Caki2 (cell line): ENCODE measurements at places on chromosomes 1 and 21.

DNA sequence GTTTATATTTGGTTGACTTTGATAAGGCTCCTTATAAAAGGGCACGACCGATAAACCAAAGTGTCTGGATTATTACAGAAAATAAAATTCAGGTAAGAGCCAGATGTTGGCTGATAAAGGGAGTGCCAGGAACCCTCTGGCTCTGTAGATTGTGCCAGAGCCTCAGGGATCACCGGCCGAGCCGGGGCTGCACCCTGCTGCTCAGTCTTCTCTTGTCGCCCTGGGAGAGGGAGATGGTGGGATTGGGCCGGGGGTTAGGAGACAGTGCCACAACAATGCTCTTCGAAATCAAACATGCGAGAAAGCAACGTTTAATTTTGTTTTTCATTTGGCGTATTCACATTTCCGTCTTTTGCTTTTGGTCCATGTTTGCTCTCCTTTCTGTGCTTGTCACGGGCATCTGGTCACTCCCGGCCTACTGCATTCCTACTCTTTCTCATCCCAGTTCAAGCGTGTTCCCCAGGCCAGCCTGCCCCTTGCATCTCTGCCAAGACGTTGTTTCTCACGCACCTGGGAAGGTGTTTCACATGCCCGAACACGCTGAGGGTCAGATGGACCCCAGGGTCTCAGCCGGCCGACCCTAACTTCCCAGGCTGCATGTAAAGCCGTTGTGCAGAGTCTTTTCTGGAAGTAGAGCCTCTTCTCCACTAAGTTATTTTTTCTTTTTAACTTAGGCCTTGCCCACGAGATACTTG, 18.8 kb upstream of the C2CD2 start:
- DNase-seq = no peak

DNA sequence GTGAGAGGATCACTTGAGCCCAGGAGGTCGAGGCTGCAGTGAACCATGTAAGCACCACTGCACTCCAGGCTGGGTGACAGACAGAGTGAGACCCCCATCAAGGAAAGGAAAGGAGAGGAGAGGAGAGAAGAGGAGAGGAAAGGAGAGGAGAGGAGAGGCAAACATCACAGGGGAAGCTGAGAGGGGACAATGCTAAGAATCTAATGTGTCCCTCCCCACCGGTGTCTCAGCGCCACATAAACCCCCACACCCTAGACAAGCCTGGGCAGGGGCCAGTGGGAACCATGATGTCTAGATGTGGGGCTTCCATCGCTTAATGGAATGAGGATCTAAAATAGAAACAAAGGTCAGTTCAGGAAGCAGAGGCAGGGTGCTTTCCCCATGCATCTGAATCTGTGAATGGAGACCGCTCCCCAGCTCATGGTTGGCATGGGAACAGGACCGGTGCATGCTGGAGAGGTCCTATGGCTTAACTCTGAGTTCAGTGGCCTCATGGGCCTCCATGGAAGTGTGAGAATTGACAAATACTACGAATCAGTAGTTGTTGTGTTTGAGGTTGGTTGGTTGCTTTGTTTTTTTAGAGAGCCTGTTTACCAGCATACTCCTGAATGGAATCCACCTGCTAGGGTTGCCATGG, 16.3 kb upstream of the LAPTM5 start:
- DNase-seq = no peak

GRCh38 chr1:98002288-98002687, 81.5 kb upstream of the DPYD start:
- DNase-seq = no peak

DNA sequence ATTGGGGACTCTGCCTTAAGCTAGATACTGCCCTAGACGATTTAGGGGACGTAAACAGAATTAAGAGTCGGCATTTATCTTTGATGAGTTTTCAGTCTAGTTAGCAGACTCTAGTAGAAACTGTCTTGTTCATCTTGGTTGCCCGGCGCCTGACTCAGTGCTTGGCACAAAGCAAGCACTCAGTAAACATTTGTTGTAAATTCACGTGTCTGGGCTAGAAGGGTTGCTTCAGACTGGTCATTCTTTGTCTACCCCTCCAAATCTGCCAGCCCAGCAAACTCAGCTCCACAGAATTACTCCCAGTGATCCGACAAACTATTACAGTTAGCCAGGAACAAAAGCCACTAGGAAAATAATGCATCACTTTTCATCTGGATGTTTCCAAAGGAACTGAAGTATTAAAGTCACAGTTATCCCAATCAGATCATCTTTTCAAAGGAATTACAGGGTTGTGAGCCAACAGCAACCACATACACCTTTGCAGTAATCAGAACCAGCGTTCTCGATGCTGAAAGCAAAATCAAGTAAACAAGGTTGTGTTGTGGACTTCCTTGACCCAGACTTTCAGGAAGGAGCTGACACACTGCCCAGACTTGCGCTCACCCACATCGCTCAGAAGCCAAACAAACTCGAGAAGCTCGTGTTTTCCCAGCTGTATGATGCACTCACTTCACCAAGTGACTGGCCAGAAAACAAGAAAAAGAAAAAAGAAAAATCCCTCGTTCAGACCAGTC, 66.5 kb upstream of the GADD45A start:
- DNase-seq = no peak

GRCh38 chr1:199936441-199936840, 91.1 kb upstream of the NR5A2 start:
- DNase-seq = no peak

GRCh38 chr1:7630378-7630777, 140.7 kb upstream of the VAMP3 start:
- no peak for DNase-seq

GRCh38 chr1:43529206-43529731, 1.4 kb upstream of the PTPRF start:
- DNase-seq = peak; percentile 62

DNA sequence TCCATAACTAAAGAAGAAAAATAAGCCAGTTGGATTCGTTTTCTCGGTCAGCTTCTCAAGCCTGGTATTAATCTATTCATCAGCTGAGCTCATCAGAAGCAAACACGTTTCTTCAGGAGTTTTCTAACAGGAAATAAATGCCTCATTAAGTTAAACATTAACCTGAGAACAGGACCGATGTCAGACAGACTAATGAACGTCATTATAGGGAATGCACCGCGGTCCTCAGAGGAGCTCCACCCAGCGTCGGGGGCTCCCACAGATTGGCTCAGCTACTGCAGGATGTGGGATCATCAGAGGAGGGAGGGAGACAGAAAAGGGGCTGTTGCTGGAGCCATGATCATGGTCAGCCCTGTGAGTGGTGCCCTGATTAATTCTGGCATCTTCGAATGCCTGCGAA, 615.4 kb downstream of the PTPRU start:
- peak; percentile 77 for DNase-seq

GRCh38 chr1:162327144-162327787, 49.4 kb downstream of the SPATA46 start:
- no peak for DNase-seq

DNA sequence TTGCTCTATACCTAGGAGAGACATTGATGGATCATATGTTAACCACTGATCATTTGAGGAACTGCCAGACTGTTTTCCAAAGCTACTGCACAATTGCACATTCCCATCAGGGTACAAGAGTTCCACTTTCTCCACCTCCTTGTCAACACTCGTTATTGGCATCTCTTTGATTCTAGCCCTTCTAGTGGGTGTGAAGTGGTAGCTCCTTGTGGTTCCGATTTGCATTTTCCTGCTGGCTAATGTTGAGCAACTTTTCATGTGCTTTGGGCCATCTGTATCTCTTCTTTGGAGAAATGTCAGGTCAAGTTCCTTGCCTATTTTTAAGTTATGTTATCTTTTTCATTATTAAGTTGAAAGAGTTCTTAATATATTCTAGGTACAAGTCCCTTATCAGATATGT, 90.1 kb downstream of the DMRTB1 start:
- no peak for DNase-seq

GRCh38 chr1:232422898-232423297, 207.0 kb downstream of the SIPA1L2 start:
- no peak for DNase-seq

GRCh38 chr1:203512848-203513584, 19.1 kb downstream of the OPTC start:
- DNase-seq = peak; percentile 89

- no peak for DNase-seq
Observed at GRCh38 chr1:31910933-31911332, 27.2 kb downstream of the PTP4A2 start.

GRCh38 chr1:59693406-59693805, 121.3 kb upstream of the HOOK1 start:
- DNase-seq = no peak

GRCh38 chr21:18117176-18117575, 127.5 kb upstream of the CHODL start:
- no peak for DNase-seq

DNA sequence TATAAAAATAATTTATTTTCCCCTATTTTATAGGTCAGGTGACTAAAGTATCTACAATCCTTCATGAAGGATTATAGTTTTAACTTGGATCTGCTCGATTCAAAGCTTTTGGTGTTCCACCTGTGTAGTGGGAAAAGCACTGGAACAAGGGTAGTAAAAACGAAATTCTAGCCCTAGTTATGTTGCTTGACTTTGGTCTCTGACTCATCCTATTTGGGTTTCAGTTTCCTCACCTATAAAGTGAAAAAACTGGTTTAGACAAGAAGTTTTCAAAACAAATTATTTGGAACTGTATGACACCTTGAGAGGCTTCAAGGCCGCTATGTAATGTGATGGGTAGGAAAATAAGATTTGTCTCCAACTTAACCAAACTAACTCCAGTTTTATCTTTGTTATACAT, 505.2 kb upstream of the ZRANB2 start:
- no peak for DNase-seq

GRCh38 chr1:41020109-41020576, 1.4 kb downstream of the SLFNL1 start:
- DNase-seq = no peak

- DNase-seq = peak; percentile 82
Observed at GRCh38 chr1:39178541-39179431, 25.7 kb upstream of the MACF1 start.

GRCh38 chr1:8266436-8267165, 51.3 kb upstream of the SLC45A1 start:
- peak; percentile 20 for DNase-seq

GRCh38 chr21:41152147-41152546, 15.8 kb upstream of the BACE2 start:
- no peak for DNase-seq

GRCh38 chr21:15520811-15521643, 208.8 kb upstream of the USP25 start:
- no peak for DNase-seq

DNA sequence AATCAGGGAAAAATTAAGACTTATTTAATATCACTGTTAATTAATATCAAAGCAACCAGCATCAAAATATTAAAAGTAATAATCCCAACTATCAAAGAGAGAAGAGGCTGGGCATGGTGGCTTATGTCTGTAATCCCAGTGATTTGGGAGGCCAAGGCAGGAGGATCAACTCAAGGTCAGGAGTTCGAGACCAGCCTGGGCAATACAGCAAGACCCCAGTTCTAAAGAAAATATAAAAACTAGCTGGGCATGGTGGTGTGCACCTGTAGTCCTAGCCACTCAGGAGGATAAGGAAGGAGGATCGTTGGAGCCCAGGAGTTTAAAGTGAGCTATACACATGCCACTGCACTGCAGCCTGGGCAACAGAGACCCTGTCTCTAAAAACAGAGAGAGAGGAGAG, 43.2 kb downstream of the AHCTF1 start:
- no peak for DNase-seq

GRCh38 chr1:19859876-19860275, 22.3 kb upstream of the OTUD3 start:
- DNase-seq = no peak

GRCh38 chr1:43540653-43541071, 10.0 kb downstream of the PTPRF start:
- DNase-seq = no peak

DNA sequence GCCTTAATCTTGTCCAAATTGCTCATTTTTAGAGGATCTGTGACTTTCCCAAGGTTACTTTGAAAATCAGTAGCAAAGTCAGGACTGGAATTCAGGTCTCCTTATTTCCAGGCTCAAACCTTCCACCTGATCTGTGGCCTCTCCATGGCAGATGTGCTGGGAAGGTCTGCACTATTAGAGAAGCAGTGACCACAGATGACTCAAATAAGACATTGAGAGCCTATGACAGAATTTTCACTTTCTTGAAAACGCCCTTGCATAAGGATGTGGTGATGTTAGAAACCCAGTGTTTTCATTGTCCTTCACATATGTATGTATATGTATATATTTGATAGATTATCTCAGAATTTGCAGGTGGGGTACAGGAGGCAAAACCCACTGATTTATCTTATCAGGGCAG, 45.3 kb downstream of the TTC39A start:
- no peak for DNase-seq

GRCh38 chr1:171313319-171313834, 606 bp upstream of the FMO4 start:
- DNase-seq = no peak

- DNase-seq = no peak
Observed at GRCh38 chr1:208089149-208089548, 155.0 kb downstream of the PLXNA2 start.

DNA sequence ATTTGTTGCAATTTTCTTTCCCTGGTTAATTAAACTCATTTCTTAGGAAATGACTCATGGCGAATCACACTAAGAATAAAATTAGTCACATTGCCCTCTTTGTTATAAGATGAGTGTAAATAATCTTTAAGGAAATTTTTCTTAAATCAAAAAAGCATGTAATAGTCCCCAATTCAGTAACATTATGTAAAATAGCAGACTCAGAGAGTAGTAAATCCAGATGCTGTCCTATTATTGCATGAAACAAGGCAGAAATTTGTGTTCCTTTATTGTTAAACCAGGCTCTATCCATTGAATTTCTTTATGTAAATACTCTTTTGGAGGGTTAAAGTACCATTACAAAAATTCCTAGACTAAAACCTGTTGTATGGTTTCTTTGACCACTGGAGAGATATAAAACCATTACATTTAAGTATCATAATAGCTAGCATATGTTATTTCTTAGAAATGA, 154.5 kb upstream of the C1orf87 start:
- no peak for DNase-seq

DNA sequence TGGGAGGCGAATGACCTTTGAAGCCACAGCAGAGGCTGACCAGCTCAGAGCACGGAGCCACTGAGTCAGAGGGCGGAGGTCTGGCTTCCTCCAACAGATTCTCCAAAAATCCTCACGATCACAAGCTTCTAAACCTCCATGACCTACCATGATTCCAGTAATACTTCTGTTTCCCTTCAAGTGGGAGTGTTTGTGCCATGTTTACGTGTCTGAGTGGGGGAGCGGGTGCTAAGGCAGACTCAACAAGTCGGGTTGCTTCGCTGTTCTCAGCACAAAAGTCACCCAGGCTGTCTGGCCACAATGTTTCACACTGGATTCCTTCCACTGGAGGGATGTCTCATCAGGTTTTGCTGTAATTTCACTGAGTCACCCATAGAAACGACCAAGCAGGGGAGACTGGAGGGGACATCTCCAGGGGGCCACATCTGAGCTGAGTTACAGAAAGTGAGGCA, 86.2 kb downstream of the SLC66A1 start:
- peak; percentile 22 for DNase-seq

DNA sequence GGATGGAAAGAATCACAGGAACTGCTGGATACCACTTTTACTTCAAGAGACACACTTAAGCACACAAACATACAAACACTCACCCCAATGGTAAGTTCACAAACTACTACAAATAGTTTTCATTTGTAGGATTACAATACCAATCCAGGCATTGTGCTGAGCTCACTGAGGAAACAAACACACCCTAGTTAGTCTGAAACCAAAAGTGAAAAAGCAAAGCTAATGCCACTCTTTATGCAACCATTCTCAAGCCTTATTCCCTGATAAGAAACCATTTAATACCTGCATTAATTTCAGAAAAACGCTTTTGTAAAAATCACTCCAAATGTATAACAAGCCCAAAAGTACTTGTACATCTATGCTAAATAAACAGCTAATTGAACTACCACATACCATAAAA, 38.3 kb downstream of the RNF115 start:
- peak; percentile 32 for DNase-seq
